SK-N-DZ (cell line): ENCODE measurements at places on chromosomes 3 and 15.

DNA sequence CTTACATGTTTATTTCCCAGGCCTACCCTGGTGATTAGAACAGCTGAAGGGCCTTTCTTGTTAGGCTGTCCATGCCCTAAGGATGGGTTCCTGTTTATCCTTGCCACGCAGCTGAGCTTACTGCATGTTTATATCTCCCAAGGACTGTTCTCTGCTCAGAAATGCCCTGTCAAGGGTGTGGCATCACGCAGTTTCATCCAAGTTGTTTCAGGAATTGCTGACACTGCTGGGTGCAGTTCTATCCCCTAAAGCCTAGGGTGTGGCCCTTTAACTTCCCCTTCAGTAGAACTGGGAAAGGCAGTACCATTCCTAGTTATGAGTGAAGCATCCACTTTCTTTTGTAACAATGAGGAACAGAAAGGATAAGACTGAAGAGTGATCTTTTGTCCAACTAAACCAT lies 5.0 kb downstream of the ELL3 start:
- no peak for DNase-seq

DNA sequence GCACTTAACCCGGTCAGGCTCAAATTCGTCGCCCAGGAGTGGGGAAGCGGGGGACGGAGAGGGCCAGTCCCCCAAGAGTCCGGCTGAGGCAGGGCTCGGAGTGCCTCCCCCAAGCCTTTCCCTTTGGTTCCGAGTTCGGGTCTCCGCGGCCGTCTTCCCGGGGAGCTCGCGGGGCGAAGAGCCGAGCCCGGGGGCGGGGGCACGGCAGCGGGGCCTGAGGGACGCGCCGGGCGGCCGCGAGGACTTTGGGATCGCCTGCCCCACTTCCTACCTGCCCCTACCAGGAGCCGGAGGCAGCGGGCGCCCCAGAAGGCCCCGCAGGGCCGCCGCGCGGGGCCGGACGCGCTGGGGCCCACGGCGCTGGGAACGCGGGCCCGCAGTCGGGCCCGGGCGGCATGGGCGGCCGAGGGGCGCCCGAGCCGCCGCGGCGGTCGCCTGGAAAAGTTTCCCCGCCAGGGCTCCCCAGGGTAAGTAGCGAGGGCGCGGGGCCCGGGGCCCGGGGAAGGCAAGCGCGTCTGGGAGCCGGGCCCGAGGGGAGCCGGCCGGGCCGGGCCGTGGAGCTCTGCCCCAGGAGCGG lies 2.8 kb downstream of the FURIN start:
- DNase-seq: no peak

GRCh38 chr3:110576960-110577359 lies 494.7 kb upstream of the NECTIN3 start:
- DNase-seq: no peak

DNA sequence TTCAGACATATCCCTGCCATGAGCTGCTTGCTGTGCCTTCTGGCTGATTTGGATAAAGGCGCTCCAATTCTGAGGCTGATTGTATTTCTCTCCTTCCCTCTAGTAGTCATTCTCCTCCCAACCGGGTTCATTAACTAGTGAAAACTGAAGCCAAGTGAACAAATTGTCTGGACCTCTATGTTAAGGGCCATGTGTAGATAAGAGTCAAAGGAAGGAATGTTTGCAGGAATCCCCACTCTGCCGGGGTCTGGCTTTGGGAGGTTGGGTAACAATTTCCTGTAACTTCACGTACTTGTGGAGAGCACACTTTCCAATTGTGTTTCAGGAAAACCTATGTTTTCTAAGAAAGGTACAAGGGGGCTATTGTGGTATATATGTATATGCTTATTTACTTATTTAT lies 38.2 kb upstream of the SUCLG2 start:
- DNase-seq: no peak

GRCh38 chr15:81945014-81945615 lies 100.7 kb downstream of the MEX3B start:
- DNase-seq: no peak

DNA sequence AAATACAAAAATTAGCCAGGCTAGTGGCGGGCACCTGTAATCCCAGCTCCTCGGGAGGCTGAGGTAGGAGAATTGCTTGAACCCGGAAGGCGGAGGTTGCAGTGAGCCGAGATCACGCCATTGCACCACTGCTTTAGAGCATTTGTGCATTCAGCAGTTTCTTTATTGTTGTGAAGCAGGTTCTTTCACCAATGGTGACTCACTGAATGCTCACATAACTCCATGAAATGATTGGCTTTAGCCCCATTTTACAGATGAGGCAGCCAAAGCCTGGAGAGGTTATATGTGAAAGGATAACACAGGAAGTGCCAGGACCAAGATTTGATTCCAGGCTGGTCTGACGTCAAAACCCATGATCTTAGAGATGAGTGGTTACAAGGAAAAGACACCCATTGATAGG lies 195.2 kb downstream of the SLCO3A1 start:
- no peak for DNase-seq

GRCh38 chr15:51907136-51907862 lies 64.3 kb downstream of the LEO1 start:
- DNase-seq: no peak

- no peak for DNase-seq
These were observed 409.0 kb upstream of the KCNMB2 start for GRCh38 chr3:178127221-178127620.

DNA sequence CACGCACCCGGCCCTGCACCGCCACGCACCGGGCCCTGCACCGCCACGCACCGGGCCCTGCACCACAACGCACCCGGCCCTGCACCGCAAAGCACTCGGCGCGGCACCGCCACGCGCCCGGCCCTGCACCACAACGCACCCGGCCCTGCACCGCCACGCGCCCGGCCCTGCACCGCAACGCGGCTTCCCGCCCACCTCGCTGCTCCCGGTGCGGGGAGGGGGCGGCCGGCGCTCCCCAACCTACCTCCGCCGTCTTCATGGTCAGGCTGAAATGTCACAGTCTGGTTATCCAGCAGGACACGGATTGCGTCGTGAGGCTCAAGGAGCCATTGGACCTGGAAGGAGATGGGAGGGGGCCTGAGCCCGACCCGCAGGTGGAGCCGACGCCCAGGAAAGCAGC lies 41.8 kb downstream of the MUC20 start:
- no peak for DNase-seq

DNA sequence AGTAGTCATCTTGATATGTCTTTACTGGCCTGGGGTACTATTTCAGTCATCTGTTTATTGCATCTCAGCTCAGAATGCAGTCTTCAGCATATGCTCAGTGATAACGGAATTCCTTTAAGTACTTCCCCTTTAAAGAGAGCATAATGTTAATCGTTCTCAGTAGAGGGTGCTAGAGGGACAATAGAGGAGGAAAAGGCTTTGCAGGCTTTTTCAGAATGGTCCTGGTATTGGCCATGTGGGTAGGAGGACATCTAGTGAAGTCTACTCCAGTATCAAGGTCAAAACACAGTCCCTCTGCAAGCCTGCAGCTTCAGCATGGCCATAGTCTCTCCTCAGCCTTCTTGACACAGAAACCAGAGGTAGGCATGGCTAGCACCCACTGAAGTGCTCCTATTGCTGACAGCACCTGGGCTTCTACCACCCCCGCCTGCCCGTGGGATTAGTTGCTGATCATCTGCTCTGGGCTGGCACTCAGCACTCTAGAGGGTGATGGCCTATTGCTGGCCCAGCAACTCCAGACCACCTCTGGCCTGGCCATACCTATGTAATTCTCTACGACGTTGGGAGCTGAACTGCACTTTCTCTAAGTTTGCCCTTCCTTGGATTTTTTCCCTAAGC lies 65.4 kb downstream of the KCNH8 start:
- peak; percentile 18 for DNase-seq

DNA sequence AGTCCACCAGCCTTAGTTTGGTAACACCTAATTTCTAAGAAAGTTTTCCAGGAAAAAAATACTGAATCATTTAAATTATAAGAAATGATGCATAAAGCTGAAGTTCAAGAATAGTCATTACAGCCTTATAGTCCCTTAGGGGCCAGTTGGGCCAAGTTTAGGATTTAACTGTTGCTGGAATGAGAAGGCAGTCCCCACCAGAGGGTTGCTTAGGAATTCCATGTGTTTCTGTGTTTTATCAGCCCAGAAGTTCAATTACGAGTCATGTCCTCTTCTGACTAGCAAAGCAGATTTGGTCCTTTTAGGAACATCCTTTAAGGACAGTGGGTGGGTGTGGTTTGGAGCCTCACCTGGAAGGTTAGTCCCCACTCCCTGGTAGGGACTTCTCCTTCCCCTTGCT lies 57.0 kb upstream of the NR2E3 start:
- DNase-seq: no peak

- no peak for DNase-seq
These were observed 9.4 kb downstream of the RPLP1 start for GRCh38 chr15:69462030-69462492.

DNA sequence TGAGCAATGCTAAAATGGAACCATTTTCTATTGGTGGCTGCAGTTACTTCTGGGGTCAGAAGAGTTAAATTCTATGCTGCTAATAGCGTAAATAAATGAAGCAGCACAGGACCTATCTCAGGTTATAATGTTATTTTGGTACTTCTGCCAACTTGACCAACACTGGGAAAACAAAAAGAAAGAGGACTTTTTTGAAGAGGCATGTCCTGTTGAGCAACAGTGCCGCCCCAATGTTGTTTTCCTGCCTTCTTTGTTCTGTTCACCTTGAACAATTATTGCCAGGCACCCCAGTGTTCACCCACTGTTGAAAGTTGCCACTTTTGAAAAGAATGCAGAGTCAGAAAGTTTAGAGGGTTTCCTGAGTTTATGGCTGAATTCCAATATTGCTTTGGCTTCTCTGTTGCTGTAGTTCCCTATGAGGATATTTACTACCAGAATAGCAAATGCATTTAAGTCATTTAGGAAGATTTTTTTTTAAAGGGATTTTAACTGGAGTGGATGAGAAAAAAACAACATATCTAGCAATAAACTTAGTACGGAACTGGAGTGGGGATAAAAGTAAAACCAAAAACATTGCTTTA lies 679.0 kb upstream of the DPPA4 start:
- no peak for DNase-seq

GRCh38 chr3:47362701-47363100 lies 18.1 kb upstream of the PTPN23 start:
- no peak for DNase-seq

DNA sequence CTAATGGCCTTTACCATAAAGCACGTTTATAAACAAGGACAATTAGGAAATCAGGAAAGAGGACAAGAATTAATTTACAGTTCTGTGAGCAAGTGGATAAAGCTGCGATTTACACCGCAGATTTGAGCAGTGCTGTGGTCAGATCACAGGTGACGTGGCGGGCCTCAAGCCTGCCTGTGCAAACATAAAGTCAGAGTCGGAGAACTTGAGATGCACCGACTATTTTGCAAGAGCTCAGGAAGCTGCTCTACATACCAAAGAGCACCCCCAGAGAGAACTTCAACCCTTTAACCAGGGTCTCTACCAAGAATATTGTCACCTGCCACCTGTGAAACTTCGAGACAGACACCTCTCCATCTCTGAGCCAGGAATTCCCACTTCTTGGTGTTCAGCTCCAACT lies 35.7 kb downstream of the MECOM start:
- no peak for DNase-seq
